ENCODE measurements at places on chromosomes 11 and 22.
A peak's percentile ranks its signal among the peaks of the same experiment; 100 is the strongest.

DNA sequence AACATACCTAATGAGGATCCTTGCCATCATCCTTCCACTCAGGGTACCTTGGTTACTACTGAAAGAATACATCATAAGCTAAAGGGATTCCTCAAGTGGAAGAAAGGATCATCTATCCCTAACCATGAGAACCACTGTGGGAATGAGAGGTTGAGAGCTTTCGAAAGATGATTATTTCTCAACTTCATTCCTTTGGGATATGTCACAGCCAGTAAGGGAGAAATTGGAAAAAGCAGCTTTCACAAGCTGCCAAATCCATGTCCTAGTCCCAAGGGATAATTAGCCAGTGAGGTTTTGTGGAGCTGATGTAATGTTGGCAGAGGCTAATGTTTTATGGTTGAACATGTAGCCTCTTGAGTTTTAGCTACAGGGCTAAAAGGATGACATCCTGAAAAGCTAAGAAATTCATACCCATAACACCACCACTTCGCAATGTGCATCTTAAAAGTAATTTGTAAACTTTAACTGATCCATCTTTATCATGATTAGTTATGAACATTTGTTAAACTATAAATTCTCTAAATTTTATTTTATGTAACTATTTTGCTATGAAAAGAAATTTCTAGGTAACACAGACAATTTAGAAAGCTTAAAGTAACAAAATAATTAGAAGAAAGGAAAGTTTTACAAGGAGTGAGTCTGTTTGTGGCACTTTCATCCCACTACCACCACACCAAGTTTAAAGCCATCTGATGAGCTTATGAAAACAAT, 123.9 kb downstream of the MRTFA start:
- peak; percentile 77 for DNase-seq

DNA sequence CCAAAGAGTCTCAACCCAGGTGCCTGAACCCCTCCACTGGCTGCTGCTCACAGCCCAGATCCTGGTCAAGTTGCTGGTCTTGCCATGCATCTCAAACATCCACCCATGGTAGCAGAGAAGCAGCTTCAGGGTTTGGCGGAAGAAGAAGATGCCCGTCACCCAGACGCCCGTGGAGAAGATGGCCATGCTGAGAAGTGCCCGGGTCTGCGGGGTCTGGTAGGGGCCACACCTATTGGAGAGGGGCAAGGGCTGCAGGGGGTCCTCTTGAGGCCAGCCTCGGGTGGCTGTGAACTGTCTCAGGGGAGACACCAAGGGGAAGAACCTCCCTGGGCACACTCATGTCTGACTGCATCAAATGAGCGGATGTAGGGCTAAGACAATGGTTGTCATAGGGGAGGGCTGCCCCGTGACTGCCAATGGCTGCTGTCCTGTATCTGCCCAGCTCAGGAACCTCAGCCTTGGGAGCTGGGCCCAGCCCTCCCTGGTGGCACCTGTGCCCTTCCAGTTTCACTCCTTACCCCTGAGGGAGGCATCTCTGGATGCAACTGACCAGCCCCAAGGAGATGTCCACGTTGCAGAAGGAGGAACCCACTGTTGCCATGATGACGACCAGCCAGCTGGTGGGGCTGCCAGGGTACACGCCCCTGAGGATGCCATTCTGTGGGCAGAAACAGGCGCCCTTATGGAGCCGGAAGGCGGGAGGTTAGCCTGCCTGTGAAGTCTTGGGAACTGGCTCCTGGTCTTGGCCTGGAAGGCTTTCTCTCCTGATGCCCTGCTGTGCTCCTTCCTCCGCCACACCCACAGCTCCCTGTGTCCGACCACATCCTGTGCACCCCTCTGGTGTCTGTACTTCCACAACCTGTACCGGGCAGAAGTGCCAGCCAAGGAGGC, 1.2 kb downstream of the CPT1B start:
- no peak for DNase-seq

DNA sequence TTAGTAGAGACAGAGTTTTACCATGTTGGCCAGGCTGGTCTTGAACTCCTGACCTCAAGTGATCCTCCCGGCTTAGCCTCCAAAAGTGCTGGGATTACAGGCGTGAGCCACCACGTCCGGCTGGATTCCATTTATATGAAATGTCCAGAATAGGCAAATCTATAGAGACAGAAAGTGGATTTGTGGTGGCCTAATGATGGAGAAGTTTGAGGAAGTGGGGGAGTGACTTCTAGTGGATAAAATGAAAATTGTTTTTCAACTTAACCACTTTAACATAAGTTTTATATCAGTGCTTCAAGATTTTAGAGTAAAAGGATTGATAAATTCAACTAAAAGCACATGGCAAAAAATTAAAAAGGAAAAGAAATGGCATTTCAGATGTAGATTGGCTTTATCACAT, 66.2 kb downstream of the HIPK3 start:
- DNase-seq, result no peak

- no peak for DNase-seq
These were observed 78.4 kb upstream of the CCDC90B start for GRCh38 chr11:83364500-83365045.

DNA sequence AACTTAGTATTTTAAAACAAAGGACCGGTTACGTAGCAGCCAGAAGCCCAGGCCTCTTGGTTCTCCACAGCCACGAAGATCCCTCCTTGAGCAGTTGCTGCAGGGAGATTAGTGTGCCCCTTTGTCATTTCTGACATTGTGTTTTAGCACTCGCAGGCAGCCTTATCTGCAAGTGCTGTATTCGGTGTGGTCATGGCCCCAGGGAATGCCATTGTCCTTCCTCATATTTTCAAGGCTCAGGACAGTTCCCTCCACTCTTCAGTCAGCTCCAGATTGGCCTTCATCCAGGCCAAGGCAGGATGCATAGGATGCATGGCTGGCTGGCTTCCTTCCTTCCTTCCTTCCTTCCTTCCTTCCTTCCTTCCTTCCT, 88.5 kb downstream of the ZBTB16 start:
- DNase-seq, result no peak

DNA sequence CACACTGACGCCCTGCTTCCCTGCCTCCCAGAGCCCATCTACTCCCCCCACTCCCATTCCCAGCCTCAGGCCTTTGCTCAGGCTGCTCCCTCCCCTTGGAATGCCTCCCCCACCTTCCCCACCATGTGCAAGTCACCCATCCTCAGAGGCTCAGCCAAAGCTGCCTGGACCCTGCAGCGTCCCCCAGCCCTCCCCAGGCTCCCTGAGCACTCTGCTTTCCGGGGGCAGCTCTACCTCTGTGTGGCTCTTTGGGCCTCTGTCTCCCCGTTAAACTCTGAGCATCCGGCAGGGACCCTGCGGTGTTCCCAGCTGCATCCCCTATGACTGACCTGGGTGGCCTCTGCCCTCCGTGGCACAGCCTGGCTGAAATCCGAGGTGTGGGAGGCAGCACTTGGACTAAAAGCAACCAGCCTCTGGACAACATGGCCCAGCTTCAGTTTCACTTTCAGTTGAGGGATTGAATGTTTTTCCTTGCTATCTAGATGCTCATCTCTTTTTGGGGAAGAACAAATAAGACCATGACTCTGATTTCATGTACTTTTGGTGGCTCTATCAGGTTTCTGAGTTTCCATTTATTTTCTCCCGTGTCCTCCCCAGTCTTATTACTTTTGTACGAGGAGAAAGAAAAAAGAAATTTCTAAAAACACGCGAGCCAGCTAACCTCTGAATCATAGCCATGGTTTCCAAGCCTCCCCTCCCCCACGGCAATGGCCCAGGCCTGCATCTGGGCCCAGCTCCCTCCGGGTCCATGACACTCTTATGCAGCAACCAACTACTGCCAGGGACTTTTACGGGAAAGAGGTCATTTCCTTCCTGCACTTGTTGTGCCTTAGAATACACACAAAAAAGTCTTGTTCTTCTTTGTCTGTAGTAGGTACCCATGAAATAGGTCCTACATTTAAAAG, 3.8 kb downstream of the APOL3 start:
- DNase-seq, result no peak

DNA sequence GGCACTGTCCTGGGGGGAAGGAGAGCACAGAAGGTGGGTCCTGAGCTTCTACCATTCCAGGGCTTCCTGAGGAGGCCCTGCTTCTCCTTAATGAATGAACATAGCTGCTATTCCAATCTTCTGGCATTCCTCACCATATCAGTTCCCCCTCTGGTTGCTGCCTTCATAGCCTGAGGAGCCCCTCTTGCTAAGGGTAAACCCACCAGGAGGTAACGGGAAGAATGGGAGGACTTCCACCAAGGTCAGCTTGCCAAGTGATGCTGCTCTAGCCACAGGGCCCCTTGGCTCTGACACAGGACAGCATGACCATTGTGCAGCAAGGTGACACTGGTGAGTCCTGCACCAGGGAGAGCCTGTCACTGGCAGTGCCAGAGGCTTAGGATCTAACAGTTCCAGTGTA, 1022.5 kb downstream of the TBC1D22A start:
- DNase-seq, result no peak

DNA sequence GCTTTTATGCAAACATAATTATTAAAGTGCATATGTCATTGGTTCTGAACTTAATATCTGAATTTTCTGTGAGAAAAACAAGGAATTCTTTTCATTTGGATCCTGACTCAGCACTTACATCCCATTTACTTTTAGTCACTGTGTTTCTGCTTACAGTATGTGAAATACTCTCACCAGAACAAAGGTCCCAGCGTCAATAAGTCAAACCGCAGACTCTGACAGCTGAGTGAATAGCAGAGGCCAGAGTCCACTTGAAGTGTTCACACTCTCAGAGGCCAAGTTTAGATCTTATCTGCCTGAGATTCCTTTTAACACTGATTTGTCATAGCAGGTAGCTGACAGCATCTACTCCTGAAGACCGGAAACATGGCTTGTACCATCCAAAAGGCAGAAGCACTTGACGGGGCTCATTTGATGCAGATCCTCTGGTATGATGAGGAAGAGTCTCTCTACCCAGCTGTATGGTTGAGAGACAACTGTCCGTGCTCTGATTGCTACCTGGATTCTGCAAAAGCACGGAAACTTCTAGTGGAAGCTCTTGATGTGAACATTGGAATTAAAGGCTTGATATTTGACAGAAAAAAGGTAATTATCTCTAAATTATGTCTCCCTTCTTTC, 14.6 kb downstream of the BBOX1 start:
- no peak for DNase-seq

DNA sequence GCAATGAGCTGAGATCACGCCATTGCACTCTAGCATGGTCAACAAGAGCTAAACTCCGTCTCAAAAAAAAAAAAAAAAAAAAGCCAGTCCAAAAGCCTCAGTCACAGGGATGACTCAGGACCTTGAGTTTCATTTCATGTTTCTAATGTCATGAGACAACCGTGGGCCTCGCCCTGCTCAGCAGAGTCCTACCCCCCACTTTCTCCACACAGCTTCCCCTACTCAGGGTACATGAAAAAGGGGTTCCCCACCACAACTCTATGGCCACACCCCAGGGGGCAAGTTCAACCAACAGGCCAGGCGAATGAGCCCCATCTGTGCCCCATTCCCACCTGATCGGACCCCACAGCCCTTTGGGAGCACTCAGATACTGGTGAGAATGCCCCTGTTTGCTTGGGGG, 24.3 kb upstream of the ADA2 start:
- DNase-seq, result no peak

GRCh38 chr11:71120471-71120896, 131.9 kb downstream of the SHANK2 start:
- DNase-seq, result peak; percentile 10

DNA sequence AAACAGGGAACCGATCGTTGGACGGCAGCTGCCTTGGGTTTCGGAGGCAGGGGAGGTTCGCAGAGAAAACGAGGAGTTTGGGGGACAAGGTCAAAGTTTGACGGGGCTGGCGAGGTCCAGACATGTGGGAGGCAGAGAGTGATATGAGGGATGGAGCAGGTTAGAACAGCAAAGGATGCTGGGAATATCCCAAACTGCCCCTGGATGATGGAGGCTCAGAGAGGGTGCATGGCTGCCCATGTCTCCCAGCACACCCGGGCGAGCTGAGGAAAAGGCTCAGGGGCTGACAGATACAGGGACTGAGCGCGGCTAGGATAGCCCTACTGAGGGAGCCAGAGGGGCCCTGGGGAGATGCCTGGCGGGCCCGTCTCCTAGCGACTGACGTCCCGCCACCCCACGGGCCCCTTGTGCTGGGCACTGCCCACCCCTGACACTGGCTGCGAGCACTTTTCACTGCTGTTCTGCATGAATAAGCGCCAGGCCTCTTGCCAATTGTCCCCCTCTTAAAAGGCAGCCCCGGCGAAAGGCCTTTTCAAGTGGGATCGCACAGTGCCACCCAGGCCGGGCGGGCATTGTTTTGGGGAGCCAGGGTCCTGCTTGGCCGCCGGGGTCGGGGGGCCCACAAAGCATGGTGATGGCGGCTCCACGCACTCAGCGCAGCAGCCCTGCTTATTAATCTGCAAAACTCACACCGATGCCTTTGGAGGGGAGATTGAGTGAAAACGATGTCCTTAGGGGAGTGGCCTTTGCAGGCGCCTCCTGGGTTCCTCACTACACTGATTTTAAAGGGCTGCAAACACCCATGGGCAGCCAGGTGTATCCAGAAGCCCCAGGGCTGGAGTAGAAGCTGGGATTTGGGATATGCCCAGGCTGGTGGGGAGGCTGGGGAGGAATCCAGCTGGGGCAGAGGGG, 90.0 kb upstream of the LINC01488 start:
- no peak for DNase-seq

DNA sequence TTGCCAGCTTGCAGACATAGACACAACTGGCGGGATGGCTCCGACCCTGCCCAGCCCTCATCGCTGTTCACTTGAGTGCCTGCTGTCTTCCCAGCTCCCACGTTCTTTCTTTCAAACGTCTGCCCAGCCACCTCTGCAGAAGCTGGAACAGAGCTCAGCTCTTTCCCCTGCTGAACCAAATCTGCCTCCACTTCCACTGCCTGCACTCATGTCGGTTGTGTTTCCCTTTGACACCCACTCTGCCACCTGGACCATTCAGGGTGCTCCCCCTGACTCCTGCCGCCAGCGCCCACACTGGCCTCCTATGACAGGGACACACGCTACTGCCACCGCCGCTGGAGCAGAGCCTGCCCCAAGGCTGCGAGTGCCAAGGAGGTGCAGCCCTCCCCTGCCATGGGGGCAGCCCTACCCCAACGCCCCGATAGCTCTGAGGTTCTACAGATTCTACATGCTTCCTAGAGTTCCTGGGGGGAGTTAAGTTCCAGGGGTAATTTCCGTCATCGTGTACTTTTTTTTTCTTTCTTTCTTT, 37.9 kb downstream of the TST start:
- DNase-seq, result no peak

DNA sequence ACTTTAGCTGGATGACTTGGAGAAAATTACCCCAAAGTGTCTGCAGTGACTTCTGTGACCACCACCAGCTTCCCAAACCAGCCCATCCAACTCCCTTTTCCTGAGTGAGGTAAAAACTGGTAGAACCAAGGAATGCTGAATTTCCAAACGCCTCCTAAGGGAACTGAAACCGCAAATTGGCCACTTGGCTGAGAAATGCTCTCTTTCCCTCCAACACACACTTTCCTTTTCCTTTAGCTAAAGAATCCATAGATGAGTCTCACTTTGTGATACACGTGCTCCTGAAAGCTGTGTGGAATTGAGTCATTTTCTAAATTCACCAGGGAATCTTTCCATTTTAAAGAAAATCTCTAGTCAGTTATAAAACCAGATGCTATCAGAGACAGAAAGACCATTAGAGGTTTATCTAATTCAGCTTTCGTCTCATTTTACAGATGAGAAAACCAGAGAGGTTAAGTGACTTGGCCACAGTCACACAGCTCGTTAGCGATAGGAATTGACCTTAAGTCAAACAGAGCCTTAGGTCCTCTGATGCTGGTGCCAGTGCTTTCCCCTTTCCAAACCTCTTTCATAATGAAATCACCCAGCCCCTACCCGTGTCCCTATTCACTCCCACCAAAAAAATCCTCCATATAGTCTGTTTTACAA, 137.2 kb downstream of the COMMD9 start:
- DNase-seq, result no peak

GRCh38 chr22:37121887-37122591, 12.5 kb upstream of the TMPRSS6 start:
- DNase-seq, result peak; percentile 42

GRCh38 chr11:100855466-100856067, 168.5 kb downstream of the ARHGAP42 start:
- DNase-seq, result peak; percentile 27

All from SW 1271 (cell line).